ENCODE measurements at places on chromosomes 4 and X.

DNA sequence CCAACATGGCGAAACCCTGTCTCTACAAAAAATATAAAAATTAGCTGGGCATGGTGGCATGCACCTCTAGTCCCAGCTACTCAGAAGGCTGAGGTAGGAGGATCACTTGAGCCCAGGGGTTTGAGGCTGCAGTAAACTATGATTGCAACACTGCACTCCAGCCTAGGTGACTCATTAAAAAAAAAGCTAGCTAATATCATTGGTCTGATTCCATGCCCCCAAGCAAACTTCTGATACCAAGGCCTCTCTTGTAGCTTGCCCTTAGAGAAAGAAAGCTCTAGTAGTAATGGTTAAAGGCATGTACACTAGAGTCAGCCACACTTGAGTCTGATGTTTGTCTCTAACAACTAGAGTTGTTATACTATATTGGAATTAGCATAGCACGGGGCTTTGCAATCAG, 32.6 kb upstream of the PHF8 start:
- no peak for DNase-seq

DNA sequence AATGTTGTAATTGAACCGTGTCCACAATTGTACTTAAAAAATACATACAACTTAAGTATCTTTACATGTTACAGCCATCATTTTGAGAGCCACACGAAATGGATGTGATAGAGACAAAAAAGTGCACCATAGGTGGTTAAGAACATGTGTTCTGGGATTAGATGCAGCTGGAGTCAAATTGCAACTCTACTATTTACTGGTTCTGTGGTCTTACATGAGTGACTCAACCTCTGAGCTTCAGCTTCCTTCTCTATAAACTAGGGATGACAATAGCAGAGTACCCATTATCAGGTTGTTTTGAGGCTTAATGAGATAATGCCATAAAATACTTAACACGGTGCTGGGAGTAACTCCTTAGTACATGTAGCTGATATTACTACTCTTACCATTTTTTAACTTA, 130.4 kb downstream of the IDS start:
- no peak for DNase-seq

DNA sequence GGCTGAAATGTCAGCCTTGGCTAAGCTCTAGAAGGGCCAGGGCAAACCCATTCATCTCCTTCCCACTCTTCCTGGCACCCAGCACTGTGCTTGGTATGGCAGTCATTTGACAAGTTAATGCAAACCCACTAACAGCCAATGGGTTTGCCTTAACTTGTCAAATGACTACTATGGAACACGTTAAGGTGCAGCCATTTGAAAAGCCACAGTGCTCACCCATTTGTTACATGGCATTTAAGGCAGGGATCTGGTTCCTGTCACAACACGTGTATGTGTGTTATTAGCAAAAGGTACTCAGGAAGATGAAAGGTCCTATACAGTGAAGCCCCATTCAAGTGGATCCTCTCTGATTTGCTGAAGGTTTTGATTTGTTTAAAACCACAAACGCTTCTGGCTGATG, 7.2 kb downstream of the CRMP1 start:
- DNase-seq: no peak

DNA sequence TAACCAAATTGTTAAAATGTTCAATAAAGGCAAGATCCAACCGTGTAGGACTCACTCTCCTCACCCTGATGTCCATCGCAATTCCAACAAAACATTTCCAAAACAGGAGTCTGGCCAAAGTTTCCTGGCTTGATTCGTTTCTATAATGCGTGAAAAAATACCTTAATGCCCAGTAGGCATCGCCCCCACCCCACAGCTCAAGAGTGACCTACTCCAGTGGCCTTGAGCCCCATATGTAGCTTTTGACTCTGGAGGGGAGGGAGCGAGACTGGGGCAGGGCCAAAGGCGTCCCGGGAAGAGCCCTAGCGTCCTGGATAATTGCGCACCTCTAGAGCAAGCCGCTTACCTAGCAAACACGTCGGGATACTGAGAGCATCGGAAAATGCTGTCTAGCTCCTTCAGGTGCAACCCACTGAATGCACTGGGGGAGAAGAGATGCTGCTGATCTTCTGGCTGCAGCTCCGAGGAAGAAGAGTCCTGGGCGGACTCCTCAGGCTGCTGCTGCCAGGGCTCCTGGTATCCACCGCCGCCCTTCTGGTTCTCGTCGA, 55.6 kb upstream of the NKAP start:
- no peak for DNase-seq

DNA sequence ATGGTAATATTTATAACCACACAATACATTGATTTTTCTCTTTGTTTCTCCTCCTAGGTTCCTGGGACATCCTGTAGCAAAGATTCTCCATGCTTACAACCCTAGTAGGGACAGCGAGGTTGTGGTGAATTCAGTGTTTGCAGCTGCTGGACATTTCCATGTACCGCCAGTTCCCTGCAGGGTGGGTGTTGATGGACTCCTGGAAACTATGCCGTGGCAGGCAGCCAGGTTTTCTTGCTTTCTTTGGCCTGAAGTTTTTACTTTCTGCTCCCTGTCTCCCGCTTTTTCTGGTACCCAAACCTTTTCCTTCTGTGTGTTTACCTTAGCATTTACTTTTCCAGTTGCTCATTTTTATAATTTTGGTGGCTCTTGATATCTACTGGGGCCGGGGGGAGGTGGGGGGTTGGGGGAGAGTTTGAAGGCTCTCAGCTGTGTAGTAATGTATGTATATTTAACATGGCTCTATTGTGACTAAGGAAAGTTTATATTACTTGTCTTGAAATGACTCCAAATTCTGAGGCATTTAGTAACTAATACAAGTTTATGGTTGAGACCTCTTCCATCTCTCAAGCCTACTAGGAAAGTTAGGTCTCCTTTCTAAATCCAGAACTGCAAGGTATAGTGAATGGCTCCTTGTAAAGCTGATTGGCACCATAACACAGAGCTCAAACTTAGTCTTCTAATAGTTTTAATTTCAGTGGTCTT, 89.7 kb downstream of the TMEM131L start:
- DNase-seq: no peak

DNA sequence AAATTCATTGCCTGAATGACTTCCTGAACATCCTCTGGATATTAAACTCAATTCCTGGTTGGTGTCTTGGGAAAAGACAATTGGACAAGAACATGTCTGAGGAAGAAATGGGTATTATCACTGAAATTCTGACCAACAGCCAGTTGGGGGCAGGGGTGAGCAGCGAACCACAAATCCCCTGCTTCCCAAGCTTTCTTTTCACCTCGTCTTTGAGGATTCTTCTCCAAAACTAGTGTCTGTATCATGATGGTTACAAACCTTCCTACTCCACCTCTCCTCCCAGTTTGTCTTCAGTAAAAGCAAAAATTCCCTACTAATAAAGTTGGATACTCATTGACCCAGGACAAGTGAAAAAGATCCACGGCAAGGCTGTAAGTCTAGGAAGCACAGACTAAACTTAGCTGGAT, 48.3 kb upstream of the WDR1 start:
- DNase-seq: no peak

DNA sequence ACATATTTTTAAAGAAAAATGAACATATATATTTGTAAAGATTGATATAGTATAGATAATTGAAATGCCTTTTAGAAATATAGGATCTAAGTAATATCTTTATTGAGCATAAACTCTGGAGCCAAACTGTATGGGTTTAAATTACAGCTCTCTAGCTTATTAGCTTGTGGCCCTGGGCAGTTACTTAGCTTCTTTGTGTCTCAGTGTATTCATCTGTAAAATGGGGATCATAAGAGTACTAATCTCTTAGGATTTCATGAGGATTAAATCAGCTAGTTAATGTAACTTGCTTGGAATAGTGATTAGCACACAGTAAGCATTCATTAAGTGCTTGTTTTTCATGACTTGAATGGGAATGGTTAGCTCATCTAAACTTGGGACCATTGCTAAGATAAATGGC, 32.8 kb downstream of the TRAPPC11 start:
- no peak for DNase-seq

GRCh38 chr4:120088507-120088906, 21.9 kb upstream of the MAD2L1 start:
- no peak for DNase-seq

DNA sequence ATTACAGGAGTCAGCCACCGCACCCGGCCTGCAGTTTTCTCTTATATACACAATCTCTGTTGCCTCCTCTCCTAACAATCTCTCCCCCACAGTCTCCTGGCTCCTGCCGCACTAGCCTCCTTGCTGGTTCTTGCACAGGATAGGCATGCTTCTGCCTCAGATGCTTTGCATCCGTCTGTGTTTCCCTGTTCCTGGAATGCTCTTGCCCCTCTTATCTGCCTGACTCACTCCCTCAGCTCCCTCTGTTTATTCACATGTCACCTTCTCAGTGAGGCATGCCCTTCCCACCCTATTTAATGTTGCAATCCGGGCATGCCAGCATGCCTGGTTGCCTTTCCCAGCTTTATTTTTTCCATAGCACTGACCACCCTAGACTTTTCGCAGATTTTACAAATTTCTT, 161.9 kb downstream of the PHF8 start:
- no peak for DNase-seq

GRCh38 chr4:47913861-47914219, 543 bp downstream of the NFXL1 start:
- peak; percentile 12 for DNase-seq

DNA sequence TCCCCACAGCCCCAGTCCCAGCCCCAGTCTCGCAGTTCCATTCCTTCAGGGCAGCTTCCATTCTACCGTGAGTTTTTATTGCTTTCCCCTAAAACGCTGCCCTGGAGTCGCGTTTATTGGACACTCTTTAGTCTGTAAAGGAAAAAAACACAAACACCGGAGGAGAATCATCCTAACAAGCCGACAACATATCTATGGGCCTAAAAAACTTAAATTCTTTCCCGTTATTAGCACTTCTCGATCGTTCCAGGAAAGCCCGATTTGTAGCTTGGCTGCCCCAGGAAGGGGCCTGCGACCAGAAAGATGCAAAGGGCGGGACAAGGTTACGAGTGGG, 178.5 kb downstream of the CBR4 start:
- no peak for DNase-seq

DNA sequence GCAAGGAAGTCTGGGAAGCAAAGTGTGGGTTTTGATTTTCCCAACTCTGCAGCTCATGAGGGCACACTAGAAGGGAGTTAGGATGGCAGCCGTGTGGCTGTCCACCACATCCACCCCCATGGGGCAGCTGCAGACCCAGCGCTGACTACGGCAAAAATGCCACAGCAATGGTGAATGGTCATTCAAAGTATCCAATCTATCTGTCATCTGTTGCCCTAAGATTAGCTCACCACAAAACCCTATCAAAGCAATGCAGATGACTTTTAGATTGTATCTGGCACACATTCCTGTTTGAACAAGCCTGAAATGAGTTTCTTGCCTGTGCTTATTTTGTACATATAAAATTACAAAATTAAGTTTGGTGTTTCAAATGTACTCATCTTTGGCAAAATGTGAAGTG, 29.7 kb upstream of the HPSE start:
- no peak for DNase-seq

DNA sequence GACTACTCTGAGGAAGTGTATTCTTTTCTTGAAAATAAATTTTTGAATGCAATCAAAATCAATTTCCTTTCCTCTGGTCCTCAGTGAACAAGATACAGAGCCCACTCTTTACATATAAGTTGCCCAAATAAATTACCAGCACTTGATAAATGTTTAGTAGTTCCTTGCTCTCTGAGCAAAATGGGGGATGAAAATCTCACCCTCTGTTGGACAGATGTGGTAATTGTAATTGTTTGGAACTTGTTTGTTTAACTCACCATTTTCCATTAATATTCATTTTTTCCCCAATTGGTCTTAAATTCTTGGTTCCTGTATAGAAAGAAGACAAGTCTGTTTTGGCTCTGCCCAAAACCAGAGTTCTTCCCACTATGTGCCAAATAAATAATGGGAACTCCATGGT, 146.3 kb downstream of the LDB2 start:
- DNase-seq: no peak

DNA sequence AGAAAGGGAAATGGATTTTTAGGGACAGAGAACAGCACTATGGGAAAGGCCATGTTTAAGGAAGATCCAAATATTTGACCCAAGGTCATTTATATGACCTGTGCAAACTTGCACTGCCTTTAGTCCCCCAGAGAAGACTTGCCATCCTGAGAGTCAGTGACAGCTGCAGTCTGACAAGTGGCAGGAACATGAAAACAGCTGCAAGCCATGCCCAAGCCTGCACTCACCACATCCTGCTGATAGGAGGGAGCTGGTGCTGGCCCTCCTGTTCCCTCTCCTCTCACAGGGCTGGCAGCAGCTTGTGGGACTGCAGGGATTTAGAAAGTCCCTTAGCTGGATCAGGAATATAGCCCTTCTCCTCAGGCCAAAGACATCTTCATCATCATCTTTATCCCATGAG, 187.7 kb downstream of the RAP1GDS1 start:
- no peak for DNase-seq

DNA sequence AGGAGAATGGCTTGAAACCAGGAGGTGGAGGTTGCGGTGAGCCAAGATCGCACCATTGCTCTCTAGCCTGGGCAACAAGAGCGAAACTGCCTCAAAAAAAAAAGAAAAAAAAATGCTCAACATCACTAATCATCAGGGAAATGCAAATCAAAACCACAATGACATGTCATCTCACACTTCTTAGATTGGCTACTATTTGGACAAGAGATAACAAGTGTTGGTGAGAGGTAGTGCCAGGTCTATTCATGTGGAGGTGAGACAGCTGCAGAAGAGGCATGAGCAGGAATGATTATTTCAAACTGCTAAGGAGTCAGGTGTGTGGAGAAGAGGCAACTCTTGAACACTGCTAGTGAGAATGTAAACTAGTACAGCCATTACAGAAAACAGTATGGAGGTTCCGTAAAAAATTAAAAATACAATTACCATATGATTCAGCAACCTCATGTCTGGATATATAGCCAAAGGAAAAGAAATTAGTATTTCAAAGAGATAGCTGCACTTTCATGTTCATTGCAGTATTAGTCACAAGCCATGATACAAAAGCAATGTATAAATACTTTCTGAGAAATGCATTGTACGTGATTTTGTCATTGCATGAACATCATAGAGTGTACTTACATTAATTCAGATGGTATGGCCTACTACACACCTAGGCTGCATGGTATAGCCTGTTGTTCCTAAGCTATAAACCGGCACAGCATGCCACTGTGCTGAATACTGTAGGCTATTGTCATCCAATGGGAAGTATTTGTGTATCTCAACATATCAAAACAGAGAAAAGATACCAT, 75.3 kb downstream of the TMEM144 start:
- no peak for DNase-seq

DNA sequence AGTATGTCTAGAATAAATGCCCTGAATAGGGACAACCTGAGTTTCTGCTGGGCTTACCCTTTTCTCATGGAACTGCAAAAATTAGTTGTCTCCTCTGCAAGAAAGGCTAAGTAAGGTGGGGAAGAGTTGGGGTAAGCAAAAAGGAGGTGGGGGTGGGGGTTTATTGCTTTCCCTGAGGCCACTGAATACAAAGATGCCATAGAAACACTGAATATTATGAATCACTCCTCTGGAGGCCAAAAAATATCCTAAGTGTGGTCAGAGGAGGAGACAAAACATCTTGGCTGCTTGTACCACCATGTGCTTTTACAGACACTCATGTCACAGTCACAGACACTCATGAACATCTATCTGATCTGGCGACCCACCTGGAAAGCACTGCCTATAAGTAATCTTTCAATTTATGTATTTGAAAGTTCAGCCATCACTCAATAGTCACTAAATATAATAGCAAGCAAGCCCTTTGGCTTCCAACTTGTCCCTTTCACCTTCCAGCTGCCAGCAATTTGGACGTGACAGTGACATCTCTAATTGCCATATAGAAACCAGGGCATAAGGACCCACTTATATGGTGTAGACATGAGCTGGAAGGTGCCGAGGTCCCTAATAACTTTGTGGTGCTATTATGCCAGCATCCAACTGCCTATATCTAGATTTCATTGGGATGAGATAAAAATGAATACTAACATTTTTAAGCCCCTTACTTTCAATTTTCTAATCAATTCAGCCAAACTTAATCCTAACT, 122.7 kb upstream of the CBR4 start:
- no peak for DNase-seq

Data from activated CD4-positive, alpha-beta T cell treated with anti-CD3 and anti-CD28 coated beads for 1 hour (primary cell).